ENCODE measurements at places on chromosomes 1 and 21.

- no peak for DNase-seq
These were observed 99.1 kb downstream of the PTBP2 start for GRCh38 chr1:96820671-96821070.

DNA sequence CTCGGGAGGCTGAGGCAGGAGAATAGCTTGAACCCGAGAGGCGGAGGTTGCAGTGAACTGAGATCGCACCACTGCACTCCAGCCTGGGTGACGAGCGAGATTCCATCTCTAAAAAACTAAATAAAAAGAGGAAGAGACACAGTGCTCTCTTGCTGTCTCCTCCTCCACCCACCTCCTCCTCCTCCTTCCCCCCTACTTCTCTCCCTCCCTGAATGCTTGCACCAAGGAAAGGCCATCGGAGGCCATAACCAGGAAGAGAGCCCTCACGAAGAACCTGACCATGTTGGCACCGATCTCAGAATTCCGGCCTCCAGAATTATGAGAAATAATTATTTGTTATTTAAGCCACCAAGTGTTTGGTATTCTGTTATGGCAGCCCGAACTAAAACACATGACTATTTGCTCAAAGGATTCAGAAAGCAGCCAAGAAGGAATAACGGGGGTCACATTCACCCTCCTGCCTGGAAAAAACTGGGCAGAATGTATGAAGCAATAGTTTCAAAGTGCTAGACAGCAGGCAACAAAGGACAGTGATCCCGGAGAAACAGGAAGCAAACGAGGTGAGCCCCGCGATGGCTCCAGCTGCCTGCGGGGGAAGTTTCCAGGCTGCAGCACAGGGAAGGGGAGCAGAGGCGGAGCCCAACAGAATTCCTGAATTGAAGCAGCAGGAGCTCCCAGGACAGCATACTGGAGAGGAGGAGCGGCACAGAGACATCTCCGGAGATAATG, 35.8 kb downstream of the LDLRAD1 start:
- no peak for DNase-seq

- DNase-seq = no peak
These were observed 109.5 kb upstream of the ADAR start for GRCh38 chr1:154717528-154717924.

- no peak for DNase-seq
These were observed 92.9 kb downstream of the UBIAD1 start for GRCh38 chr1:11365744-11366387.

DNA sequence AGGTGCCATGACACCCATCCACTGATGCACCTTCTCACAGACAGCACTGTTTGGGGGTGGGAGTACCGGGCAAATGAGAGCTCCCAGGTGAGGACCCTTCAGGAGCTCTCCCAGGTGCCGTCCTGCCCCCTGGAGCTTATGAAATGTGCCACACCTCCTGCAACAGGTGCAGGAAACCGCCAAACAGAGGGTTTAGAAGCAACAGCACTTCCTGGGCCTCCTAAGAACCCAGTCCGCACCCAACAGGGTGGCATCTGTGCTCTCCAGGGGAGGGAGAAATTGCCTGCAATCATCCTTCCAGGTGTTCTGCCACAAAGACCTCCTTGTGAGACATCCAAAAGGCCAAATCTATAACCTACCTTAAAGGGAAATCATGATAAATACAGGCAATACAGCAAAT, 87.7 kb upstream of the ATP1B1 start:
- DNase-seq = no peak

DNA sequence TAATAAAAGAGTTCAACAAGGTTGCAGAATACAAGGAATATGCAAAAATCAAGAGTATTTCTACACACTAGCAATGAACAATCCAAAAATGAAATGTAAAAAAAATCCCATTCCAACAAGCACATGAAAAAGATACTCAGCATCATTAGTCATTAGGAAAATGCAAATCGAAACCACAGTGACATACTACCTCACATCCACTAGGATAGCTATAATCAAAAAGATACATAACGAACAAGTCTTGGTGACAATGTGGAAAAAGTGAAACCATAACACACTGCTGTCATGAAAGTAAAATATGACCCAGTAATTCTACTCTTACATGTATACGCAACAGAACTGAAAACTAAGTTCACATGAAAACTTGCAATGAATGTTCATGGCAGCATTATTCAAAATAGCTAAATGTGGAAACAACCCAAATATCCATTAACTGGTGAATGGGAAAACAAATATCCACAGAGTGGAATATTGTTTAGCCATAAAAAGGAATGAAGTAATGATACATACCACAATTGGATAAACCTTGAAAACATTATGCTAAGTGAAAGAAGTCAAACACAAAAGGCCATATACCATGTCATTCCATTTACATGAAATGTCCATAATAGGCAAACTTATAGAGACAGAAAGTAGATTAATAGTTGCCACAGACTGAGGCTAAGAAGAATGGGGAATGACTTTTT, 34.3 kb downstream of the PIK3R3 start:
- DNase-seq = no peak

DNA sequence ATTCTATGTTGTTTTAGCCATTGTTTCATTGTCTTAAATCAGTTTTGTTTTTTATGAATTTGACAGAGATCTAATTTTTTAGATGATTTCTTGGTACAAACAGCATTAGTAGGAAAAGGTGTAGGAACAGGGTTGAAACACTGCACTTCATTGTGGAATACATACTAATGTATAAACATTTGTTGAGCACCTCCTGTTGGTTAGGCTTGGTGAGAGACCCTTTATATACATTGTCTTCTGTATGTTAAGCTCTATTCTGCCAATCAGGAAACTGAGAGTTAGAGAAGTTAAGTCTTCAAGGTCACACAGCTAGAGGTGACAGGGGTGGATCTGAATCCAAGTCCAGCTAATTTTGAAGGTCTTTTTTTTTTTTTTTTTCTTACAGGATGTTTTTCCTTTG, 192.7 kb downstream of the VPS13D start:
- no peak for DNase-seq

DNA sequence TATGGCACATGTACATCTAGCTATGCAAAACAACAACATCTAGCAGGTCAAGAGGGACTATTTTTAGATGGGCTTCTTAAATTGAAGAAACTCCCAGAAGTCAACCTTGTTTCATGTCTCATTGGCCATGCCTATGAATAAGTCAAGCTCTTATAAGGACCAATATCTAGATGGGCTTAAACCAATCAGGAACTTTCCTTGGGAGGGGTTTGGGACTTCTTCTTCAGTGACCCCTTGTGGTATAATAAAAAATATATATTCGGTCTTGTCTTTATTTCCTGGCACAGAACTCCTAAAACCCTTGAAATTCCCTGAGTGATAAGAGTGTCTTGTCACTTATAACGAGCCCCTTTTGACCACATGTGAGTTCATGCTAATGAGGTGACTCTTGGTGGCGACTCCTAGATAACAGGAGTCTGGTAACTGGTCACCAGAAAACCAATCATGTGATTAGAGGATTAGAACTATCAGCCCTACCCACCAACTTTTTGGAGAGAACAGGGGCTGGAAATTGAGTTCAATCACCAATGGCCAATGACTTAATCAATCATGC, 218.3 kb downstream of the HHIPL2 start:
- no peak for DNase-seq

DNA sequence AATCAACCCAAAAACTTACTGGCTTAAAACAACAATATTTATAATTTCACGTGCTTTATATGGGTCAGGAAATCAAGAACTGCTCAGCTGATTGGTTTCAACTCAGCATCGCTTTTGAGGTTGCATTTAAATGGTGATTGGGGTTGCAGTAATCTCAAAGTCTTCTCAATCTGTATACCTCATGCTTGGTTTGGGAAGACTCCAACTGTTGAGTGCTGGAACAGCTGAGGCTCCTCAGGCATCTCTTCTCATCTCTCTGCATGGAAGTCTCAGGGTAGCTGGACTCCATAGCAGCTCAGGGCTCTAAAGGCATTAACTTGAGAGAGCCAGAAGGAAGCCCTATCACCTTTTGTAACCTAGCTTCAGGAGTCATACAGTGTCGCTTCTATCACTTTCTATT, 35.1 kb downstream of the AK5 start:
- DNase-seq = no peak

- no peak for DNase-seq
These were observed 306.2 kb downstream of the NFIA start for GRCh38 chr1:61388566-61388965.

DNA sequence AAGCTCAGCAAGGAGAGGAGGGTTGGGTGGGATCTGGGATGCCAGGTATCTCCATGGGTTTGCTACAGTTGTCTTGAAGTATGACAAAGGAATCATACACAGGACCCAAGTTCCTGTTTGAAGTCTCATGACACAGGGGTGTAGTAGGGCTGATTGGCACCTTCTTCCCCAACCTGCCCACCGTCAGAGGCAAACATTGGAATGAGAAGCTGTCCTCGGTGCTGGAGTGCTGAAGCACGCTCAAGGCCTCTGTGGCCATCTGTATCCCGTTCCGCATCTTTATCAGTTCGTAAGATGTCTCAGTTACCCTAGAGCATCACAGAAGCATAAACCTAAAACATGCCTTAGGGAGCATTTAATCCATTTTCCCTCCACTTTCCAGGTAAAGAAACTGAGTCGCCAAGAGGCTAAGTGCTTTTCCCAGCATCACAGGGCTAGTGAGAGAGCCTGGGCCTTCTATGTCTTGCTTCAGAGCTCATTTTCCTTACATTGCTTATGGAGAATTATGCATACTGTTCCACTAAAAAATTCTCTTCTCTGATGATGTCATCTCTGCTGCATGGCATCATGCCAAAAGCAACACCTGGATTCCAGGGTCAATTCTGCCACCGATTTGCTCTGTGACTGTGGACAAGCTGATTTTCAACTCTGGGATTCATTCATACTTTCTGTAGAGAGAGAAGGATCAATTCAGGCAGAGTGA, 34.2 kb downstream of the VWA5B1 start:
- no peak for DNase-seq

GRCh38 chr1:155277902-155278688, 832 bp downstream of the HCN3 start:
- peak; percentile 77 for DNase-seq

DNA sequence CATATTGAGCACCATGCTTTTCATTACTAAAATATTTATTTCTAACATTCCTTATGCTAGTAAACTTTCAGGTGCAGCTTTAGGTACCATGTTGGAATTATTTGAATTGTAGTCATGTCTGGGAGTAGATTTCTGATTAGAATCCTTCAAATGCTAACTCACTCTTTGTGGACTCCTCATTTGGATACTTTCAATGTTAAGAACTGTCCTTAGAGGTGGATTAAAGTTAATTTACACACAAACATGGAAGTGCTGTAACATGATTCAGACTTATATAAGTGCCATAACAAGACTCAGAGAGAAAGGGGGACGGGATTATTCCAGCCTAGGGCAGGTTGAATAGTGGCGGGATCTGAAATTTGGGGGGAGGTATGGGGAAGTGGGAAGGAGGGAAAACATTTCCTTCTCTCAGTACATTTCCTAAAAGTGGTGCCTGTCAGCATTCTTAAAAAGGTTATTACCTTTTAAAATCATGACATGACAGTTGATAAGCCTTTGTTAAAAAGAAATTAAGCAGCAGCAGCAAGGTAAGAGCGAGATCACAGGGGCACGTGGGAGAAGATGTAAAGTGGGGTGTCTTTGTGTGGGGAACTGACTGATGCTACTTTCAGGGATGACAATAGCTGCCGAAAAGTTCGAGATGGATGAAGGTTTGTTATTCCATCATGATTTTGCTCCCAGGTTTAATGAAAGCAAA, 44.4 kb downstream of the HHAT start:
- DNase-seq = no peak

DNA sequence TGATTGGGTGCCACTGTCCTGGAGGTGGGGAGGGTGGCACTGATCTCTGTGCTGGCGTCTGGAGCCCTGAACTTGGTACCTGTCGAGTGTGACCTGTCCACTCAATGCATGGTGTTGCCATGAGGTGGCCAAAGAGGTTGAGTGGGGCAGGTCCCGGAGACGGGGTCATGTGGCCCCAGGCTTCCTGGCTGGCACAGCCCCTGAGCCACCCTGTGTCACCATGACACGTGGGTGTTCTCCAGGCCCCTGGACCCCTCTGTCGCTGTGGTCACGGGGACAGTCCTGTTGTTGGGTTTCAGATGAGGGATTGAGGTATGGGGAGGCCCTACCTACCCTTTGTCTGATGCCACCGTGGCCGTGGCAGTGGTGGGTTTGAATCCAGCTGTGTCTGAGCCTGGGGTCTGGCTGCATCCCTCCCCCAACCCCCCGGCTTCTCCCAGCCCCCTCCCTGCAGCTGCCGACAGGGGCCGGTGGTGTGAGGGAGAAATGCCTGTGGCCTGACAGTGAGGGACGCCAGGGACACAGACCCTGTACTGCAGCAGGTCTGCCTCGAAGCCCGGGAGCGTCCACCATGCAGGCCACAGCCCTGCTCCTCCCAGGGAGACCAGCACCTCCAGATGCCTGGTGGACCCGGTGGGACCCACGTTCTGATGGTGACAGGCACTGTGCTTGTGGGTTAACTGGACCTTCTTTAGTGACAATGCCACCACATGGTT, 12.0 kb downstream of the TRPM2 start:
- DNase-seq = no peak

- no peak for DNase-seq
These were observed 13.7 kb upstream of the PIGC start for GRCh38 chr1:172457479-172458130.

GRCh38 chr1:234140388-234140787, 232.9 kb upstream of the COA6 start:
- DNase-seq = no peak

DNA sequence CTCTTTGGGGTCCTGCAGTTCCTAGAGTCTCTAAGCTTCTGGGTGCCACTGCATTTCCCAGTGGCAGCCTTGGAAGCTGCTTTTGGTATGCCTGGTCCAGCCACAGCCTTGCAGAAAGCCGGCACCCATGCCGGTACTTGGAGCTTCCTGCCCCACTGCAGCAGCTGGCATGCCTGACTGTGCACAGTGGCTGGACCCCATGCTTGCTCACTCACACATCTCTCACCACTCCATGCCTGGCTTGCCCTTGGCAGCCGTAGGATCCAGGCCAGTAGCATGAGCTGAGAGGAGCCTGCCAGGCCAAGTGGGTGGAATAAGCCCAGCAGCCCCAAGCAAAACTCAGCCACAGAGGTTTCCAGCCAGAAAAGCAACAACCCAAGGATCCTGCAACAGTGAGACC, 20.3 kb upstream of the FNBP1L start:
- DNase-seq = no peak

DNA sequence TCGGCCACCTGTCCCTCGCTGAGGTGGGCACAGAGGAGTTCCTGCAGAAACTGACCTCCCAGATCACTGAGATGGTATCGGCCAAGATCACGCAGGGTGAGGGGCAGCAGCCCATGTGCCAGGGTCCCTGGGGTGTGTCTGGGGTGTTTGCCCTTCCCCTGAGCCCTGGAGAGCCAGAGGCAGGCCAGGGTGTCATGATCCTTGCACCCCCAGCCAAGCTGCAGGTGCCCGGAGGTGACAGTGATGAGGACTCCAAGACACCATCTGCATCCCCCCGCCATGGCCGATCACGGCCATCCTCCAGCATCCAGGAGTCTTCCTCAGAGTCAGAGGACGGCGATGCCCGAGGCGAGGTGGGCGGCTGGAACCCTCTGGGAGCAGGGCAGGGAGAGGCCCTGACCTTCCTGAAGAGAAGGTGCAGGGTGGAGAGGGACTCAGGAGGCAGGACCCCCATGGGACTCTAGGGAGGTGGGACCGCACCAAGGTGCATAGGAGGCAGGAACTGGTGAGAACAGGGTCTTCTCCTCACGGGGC, 69.5 kb downstream of the TRIM11 start:
- DNase-seq = no peak

Data from DMS79 (cell line).